ENCODE measurements at places on chromosomes 13 and 19. TPM values are rescaled to one million over a fixed set of nuclear protein-coding genes. Genes with fewer than 3 reads are reported as not detected.

The NTN5 gene
- 0.33 TPM for total RNA-seq

The AP1M2 gene
- total RNA-seq = 146 TPM

DNA sequence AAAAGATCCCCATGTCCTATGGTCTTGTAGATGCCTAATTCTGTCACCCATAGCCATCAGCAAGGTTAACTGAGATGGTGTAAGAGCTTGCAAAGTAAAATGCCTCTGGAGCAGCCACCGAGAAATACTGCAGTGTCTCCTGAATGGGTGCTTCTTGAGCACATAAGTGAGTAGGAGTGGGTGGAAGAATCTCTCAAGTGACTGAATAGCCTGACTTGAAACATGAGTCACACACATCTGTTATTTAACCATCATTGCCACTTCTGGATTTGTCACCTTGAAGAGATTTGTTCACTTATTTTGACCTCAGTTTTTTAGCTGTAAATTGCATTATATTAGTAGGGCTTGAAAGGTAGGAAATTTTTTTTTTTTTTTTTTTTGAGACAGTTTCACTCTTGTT is 2.3 kb downstream of the ZNF714 start:
- H3K36me3 ChIP-seq = peaks cover 55% of the 10 kb centered on the region
- H3K27me3 ChIP-seq = no peaks in the 10 kb centered on the region
- H3K4me1 ChIP-seq = no peaks in the 10 kb centered on the region
- no peak overlapping the region for H3K27ac ChIP-seq
- H3K4me3 ChIP-seq = no peak overlapping the region

- H3K27me3 ChIP-seq = peaks cover 14% of the 10 kb centered on the region
- H3K4me3 ChIP-seq = peak overlapping the region; percentile 87
- no peaks in the 10 kb centered on the region for H3K4me1 ChIP-seq
- H3K27ac ChIP-seq = no peak overlapping the region
Observed at GRCh38 chr19:6108721-6109633, 1.3 kb downstream of the RFX2 start.

- no peak for DNase-seq
- no peak overlapping the region for H3K27ac ChIP-seq
- no peaks in the 10 kb centered on the region for H3K4me1 ChIP-seq
- peaks cover 13% of the 10 kb centered on the region for H3K36me3 ChIP-seq
Observed at GRCh38 chr19:16799740-16800139, 29.5 kb upstream of the SIN3B start.

DNA sequence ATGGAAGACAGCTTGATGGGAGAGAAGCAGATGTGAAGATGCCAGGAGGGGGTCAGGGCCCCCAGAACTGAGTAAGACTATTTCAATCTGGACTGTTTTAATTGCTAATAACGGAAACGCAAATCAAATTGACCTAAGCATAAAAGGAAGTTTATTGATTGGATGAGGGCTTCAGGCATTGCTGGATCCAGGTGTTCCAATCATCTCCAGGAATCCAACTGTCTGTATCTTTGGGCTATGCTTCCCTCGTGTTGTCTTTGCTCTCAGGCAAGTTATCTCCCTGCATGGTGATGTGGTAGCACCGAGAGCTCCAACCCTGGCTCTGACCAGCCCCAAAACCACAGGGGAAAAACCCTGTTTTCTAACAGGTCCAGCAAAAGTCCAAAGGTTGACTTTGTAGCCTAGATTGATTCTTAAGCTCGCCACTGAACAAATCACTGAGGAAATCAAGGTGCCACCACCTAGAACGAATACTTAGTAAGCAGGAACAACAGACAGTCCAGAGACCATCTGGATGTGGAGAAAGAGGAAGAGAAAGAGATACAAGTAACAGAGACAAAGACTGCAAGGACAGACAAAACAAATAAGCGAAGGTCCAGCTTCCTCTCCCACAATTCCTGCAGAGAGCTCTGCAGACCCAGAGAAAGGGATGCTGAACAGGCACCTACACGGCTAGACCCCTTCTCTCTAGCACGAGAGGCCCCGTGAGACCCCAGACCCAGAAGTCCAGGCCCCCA is 1.2 kb upstream of the C19orf81 start:
- H3K36me3 ChIP-seq = no peaks in the 10 kb centered on the region
- no peak overlapping the region for H3K27ac ChIP-seq
- peaks cover 4% of the 10 kb centered on the region for H3K4me1 ChIP-seq
- H3K4me3 ChIP-seq = peak overlapping the region; percentile 33
- peaks cover 4% of the 10 kb centered on the region for H3K27me3 ChIP-seq

GRCh38 chr13:94390881-94391280 is 88.6 kb downstream of the DCT start:
- H3K36me3 ChIP-seq = no peaks in the 10 kb centered on the region
- no peak overlapping the region for H3K4me3 ChIP-seq
- no peaks in the 10 kb centered on the region for H3K27me3 ChIP-seq
- DNase-seq = no peak
- H3K4me1 ChIP-seq = peaks cover 2% of the 10 kb centered on the region

DNA sequence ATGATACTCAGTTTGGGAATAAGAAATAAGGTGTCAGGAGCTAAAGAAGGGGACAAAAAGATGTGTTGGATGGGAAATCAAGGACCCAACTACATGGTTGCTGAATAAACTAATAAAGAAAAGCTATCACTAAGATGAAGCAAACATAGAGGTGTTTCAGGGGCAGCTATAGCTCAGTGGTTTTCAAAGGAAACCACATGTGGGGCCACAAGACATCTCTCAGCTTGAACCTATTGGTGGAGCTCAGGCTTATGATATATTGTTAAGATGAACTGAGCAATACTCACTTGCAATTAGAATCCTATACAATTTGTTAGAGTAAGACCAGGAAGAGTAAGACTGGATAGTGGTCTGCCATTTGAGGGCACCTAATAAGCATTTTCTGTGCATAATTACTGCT is 45.1 kb upstream of the SPRY2 start:
- DNase-seq = no peak
- no peak overlapping the region for H3K27ac ChIP-seq
- no peaks in the 10 kb centered on the region for H3K27me3 ChIP-seq
- no peak overlapping the region for H3K4me3 ChIP-seq
- no peaks in the 10 kb centered on the region for H3K4me1 ChIP-seq
- 0 out of 3 replicates have a peak, but pooled peaks cover 2% of the 10 kb centered on the region for H3K36me3 ChIP-seq

- no peaks in the 10 kb centered on the region for H3K27me3 ChIP-seq
- no peak within 1 kb of the TSS for H3K4me3 ChIP-seq
- H3K27ac ChIP-seq = no peak within 1 kb of the TSS
- no peaks in the 10 kb centered on the region for H3K4me1 ChIP-seq
Observed at GRCh38 chr13:97953376-97953970, at the start of gene IPO5. IPO5 (plus strand) TSS chr13:97953675; CDS start chr13:97976697, 23,022 bp downstream.

DNA sequence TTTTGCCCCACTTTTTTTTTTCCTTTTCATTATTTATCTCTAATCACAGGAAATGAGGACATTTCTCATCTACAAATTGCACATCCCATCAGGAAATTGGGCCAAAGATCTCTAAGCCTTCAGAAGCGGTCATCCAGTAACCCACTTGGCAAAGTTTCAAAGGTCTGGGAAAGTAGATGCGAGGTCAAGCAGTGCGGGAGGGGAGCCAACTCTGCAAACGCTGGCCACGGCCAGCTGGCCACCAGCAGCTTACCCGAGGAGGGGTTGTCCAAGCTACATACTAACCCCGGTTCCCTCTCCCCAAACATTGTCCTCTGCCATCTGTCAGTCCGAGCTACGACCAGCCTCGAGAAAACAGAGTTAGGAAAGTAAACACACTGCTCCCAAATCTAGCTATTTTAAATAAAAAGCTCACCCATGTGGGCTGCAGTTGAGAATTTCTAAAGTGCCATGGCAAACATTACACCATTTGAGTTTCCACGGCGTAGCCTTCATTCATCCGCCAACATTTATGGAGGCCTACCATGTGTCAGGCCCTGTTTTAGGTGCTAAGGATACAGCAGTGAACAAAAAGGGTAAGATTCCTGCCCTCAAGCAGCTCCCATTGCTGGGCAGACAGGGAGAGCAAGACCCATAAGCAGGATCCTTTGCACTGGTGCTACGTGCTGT is 11.5 kb downstream of the FFAR2 start:
- H3K4me1 ChIP-seq = no peaks in the 10 kb centered on the region
- H3K36me3 ChIP-seq = no peaks in the 10 kb centered on the region
- DNase-seq = no peak
- no peaks in the 10 kb centered on the region for H3K27me3 ChIP-seq

DNA sequence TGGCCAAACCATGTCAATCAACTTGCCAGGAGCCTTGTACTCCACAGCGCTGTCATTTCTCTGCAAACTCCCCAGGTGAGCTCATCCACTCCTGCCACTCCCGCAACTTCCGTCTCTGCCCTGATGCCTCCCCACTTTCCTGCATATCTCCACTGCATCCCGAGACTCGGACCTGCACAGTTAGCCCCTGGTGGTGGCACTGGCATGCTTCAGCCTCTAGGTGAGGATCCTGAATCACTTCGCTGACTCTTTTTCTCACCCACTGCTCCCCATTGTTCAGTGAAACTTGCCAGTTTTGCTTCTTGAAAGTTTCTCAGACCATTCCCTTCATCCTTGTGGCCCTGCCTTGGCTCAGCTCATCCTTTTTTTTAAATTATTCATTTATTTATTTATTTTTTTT is 3.4 kb upstream of the CTU1 start:
- H3K27ac ChIP-seq = no peak overlapping the region
- H3K4me1 ChIP-seq = peaks cover 3% of the 10 kb centered on the region
- no peaks in the 10 kb centered on the region for H3K36me3 ChIP-seq
- no peaks in the 10 kb centered on the region for H3K27me3 ChIP-seq

DNA sequence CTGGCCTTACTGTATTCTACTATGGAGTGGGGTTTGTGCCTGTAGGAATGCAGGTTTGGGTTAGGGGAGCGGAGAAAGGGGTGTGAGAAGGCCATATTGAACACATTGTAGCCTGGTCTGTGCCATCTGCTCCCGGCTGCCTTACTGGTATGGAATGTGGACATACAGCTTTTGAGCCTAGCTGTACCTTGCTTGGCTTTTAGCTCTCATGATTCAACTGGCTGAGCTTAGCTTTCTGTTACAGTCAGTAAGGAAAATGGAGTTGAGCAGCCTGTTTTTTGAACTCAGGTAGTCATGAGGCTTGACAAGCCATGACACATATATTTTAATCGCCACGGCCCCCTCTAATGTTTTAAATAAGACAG is 41.6 kb downstream of the ARHGAP35 start:
- no peak overlapping the region for H3K4me3 ChIP-seq
- no peaks in the 10 kb centered on the region for H3K36me3 ChIP-seq
- H3K4me1 ChIP-seq = peaks cover 7% of the 10 kb centered on the region
- DNase-seq = no peak

DNA sequence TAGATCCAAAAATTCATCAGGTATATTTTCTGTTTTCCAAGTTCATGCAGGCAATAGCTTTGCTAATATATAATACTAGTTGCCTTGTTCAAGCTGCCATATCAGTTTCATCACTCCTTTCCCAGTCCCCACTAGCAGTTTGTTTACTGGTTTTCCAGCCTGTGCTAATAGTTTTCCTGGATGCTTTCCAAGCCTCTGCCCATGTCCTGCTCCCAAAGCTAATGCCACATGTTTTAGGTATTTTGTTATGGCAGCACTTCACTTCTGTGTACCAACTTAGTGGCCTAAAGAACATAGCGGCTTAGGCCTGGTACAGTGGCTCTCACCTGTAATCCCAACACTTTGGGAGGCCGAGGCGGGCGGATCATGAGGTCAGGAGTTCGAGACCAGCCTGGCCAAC is 28.1 kb upstream of the ZNF527 start:
- H3K27ac ChIP-seq = no peak overlapping the region
- DNase-seq = no peak
- no peak overlapping the region for H3K4me3 ChIP-seq
- H3K27me3 ChIP-seq = no peaks in the 10 kb centered on the region
- H3K36me3 ChIP-seq = peaks cover 53% of the 10 kb centered on the region
- H3K4me1 ChIP-seq = no peaks in the 10 kb centered on the region

GRCh38 chr13:50116430-50116973 is 101.3 kb downstream of the KCNRG start:
- H3K36me3 ChIP-seq = no peaks in the 10 kb centered on the region
- H3K4me1 ChIP-seq = no peaks in the 10 kb centered on the region
- no peak overlapping the region for H3K4me3 ChIP-seq
- peaks cover 4% of the 10 kb centered on the region for H3K27me3 ChIP-seq
- H3K27ac ChIP-seq = no peak overlapping the region

DNA sequence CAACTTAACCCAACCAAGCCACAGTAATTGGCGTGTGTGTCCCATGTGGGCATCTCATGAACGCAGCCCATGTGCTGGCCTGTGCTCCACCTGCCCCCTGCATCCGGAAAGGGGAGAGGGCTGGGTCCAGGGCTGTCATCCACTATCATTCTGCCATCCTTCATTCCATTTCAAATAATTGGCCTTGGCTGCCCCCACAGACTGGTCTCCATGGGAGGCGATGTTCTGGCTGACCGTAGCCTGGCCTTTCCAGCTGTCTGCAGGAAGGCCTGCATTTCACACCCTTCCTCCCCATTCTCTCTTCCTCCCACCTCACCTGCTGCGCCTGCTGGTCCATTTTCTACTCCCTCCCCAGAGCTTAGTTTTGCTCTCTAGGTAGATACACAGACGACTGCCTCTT is 442.8 kb downstream of the COG6 start:
- peaks cover 2% of the 10 kb centered on the region for H3K4me1 ChIP-seq
- no peaks in the 10 kb centered on the region for H3K27me3 ChIP-seq
- DNase-seq = no peak

DNA sequence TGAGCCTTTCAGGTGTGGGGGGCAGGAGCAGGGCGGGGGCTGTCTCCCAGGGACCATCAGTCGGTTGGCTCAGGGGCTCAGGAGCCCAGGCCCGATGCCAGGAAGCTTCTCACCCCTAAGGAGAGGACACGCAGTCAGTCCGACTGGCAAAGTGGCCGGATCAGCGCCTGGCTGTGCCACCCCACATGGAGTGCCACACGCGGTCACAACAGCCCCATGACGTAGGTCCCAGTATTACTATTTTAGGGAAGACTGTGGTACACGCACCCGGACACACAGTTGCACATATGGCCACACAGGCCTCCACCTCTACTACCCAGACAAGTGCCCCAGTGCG is 29.3 kb upstream of the GRTP1 start:
- no peak for DNase-seq
- peak overlapping the region; percentile 65 for H3K4me3 ChIP-seq
- peaks cover 9% of the 10 kb centered on the region for H3K4me1 ChIP-seq
- peaks cover 12% of the 10 kb centered on the region for H3K36me3 ChIP-seq

DNA sequence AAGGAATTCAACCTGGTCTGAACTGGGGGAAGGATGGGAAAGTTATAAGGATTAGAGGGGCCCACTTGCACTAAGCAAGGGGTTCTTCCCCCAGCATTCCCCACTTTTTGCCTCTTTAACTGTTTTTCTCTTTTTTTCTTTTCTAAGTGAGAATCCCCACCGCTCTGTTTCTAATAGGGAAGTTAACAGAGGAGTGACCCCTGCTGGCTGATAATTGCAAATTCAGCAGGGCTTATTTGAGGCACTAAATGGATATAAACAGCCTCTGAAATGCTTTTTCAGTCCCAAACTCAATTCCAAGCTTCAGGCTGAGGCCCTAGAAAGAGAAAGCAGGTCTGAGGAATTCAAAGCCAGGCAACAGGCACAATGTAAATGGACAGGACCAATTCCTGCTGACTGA is 38.2 kb upstream of the CEACAM21 start:
- H3K36me3 ChIP-seq = peaks cover 6% of the 10 kb centered on the region
- no peak overlapping the region for H3K27ac ChIP-seq
- H3K4me3 ChIP-seq = no peak overlapping the region
- H3K4me1 ChIP-seq = no peaks in the 10 kb centered on the region
- H3K27me3 ChIP-seq = no peaks in the 10 kb centered on the region
- DNase-seq = no peak
